Stimulated activated CD4-positive, alpha-beta T cell treated with anti-CD3 and anti-CD28 coated beads, Interleukin-2, amount 100 ng/mL, for 24 hours (primary cell): ENCODE measurements at places on chromosomes 4 and X.
A peak's percentile ranks its signal among the peaks of the same experiment; 100 is the strongest.

- no peak for DNase-seq
Measured at GRCh38 chr4:51836549-51836948, 6.4 kb upstream of the DCUN1D4 start.

- no peak for DNase-seq
Measured at GRCh38 chr4:166042510-166043055, 169.5 kb downstream of the TLL1 start.

DNA sequence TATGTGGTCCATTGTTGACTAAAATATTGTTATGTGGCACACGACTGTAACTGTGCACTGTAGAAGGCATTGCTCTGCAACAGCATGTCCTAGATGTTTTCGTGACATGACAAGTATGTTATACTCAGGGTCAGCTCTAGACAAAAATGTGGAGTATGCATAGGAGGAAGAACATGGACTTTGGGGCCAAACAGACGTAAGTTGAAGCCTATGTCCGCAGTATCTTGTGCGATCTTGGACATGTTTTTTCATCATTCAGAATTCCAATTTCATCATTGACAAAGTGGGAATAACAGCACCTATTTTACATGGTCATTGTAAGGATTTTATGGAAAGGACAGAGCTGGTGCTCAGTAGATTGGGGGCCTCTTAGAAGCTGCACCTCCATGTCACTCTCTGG, 27.7 kb upstream of the PROM1 start:
- no peak for DNase-seq

DNA sequence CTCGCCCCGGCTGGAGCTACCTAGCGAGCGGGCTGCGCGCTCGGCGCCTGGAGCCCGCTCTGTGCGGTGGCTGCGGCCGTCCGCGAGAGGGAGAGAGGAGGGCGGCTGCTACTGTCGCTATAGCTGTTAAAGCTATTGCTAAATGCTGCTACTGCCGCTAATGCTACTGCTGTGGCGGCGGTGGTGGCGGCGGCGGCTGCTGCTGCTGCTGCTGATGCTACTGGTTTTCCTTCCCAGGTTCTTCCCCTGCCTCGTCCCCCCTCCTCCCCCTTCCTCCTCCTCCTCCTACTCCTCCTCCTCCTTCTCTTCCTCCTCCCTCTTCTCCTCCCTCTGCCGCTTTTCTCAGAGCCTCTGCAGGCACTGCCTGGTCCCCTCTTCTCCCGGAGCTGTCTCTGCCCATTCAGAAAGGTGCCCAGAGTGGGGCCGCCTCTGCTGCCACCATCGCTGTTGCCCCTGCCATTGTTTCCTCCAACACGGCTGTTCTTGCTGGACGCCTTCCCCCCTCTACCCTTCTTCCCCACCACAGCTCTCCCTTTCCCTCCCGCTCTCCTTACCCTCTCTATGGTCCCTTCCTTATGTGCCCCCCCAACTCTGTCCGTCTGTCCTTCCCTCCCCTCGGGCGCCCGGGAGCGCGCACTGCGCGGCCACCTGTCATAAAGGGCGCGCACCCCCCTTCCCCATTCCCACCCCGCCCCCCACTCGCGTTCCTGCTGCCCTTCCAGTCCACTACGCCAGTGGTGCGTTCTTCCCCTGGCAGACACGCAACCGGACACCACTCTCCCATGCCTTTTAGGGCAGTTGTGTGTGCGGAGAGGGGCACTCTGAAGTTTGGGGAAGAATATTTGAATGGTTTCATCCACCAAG, at the start of gene NEXMIF:
Gene NEXMIF (minus strand): TSS at position 228 of the 864 bp plus-strand sequence.
- no peak for DNase-seq

GRCh38 chrX:15293451-15293850, 22.0 kb downstream of the ASB11 start:
- DNase-seq: no peak

DNA sequence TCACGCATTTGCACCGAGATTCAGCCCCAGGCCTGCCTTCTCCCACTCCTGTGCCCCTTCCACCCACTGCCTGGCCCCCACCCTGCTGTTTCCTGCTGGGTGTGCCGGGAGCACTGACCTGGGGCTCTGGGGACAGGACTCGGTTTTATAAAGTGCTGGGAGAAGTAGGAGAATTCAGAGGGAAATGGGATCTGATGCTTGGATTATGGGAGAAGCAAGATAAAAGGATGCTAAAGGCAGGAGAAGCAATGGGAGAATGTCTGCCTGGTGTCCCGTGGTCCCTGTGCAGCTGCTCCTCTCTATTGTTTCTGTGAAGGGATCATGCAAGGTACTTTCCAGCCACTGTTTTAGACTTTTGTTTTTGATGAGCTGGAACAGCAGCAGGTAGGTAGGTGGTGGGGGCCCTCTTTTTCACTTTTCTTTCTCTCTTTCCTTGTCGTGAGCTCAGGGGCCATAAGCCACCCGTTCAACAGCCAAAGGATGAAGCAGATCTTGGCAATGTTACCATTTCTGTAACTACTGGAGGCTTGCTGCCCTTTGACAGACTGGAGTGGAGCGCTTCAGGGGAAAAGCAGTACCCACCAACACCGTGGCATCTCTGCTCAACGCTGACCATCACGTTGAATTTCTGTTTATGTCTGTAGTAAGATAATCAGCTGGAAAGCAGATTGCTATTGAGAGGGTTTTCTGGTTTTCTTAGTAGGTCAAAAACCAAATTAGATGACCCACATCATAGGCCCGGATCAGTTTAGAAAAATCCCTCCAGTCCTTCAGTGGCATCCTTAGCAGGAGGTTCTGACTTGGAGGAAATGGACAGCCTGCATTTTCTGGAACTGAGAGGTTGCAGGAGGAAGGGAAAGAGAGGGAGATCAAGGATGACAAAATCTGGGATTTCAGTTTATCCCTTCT, 63.8 kb upstream of the ENPP6 start:
- DNase-seq: peak; percentile 26

DNA sequence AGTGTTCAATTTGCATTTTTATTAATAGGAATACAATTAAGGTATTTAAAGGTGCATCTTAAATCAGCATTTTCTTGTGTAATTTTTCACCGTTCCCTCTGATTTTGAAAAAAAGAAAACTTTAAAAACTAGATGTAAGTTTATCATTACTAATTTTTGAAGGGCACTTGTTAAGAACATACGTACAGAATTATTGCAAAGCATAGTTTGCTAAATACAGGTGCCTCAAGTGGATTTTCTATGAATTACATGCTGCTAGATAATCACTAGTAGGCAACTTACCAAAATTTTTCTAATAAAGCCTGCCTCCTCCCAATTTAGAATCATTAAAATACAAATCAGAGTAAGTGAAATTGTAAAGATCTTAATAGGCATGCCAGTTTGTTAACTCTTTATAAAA, 8.5 kb downstream of the CNKSR2 start:
- no peak for DNase-seq

DNA sequence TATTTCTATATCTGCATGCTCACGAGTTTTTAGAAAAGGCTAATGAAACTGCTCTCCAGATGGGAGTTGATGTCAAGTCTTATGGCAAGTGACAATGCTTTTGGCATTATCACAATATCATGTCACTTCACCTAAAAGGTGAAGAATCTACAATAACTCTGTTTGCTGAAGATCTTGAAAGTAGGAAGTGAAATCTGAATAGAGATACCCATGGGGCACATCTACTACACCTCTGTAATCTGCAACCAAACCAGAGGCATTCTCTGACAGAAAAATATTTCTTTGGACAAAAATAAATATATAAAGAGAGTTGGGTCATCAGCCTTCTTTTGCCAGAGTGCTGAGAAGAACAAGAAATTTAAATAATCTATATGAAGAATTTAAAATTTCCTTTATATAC, 3.9 kb upstream of the VAMP7 start:
- no peak for DNase-seq
